ENCODE measurements at places on chromosomes 4 and X. TPM values are rescaled to one million over a fixed set of nuclear protein-coding genes. Genes with fewer than 3 reads are reported as not detected.

DNA sequence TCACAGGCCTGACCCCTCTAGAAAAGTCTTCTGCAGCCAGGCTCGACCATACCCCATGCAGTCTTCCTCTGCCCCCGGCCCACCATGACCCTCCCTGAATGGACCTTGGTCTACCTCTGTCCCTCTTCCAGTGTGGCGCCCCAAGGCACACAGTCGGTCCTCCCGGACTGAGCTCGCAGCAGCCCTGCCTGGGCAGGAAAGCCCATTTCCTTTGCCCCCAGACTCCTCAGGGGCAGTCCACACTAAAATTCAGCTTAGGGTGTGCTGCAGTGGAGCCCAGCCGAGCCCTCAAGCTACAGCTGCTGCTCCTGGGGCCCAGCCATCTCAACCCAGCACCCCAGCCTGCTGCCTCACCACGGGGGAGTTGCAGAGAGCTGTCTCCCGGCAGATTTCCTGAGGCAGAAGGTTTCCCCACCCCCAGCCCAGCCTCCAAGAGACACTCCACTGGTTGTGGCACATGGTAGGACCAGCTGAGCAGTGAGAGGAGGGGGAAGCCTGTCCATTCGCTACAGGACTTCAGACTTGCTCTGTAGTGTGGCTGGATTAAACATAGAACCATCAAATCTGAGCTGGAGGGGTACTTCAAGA, 37.5 kb upstream of the IQSEC2 start:
- no peak for DNase-seq

DNA sequence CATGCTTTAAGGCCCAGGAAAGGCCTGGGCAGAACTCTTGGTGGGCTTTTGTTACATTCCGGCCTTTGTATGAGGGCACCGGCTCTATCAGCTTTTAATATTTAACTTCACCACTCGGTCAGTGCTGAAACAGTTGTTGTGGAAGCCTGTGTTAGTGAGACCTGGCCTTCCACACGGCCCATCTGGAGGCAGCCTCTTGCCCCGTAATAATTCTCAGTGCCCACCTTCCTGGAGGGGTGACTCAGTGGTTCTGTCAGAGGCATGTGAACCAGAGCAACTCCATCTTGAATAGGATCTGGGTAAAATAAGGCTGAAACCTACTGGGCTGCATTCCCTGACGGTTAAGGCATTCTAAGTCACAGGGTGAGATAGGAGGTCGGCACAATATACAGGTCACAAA, 162.0 kb upstream of the STS start:
- DNase-seq, result no peak

The ARHGAP36 gene
- not detected for total RNA-seq

- DNase-seq, result no peak
Measured at GRCh38 chr4:164779811-164780216, 25.9 kb downstream of the SMIM31 start.

GRCh38 chr4:84750260-84750959, 167.5 kb downstream of the CDS1 start:
- no peak for DNase-seq

Measured in activated T-helper 1 cell treated with anti-CD3 and anti-CD28 coated beads, Interleukin-12 subunit alpha, Interleukin-12 subunit beta, Interleukin-2, Interleukin-4 antibody, amounts not matched to agents 30 ng/mL and 10 ng/mL and 1 ng/mL, durations not matched to agents 14 hours and 24 hours and 36 hours (primary cell).